NCI-H2081 treated with DMSO at 0.1 percent for 48 hours (cell line): ENCODE measurements at places on chromosomes 11 and 22.

GRCh38 chr11:12789054-12789453 lies 114.8 kb downstream of the TEAD1 start:
- DNase-seq, result no peak

GRCh38 chr11:112348480-112349029 lies 87.9 kb upstream of the PLET1 start:
- DNase-seq, result no peak

DNA sequence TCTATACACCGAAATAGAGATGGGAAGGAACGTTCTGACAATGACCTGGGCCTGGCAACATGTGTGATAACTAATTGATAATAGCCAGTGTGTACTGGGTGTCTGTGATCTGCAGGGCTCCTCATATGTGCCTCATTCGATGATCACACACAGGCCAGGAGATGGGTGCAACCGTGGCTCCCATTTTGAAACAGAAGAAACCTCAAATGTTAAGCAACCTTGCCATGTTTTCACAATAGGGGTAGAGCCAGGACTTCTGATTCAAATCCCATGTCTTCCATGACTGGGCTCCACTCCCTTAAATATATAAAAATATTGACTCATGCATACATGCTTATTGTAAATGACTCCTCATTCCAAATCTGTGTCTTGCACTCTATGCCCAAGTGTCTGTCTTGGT lies 11.1 kb downstream of the APOL3 start:
- DNase-seq, result no peak

DNA sequence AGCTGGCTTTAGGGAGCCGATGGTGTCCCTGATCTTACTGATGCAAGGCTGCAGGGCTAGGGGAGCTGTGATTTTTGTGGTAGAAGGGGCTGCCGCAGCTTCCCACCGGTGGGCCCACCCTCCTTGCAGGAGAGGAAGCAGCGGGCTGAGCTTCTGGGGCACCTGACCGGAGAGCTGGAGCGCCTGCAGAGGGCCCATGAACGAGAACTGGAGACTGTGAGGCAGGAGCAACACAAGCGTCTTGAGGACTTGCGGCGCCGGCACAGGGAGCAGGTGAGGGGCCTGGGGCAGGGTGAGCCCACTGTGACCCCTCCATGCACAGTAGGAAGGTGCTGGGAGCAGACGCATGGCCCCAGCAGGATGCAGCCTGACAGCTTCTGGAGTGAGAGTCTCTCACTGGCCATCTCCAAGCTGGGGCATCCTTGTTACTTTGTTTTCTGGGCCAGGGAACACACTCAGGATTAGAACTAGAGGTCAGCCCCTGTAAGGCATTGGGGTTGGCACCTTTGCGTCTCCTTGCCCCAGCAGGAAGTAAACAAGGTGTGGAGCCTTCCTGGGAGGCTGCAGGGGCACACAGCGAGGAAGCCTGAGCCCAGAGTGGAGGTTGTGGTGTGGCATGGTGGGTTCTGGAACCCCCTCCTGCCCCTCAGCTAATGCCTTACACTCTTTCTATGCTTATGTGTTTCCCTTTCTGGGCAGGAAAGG lies 66.7 kb downstream of the CEP164 start:
- DNase-seq, result no peak

- DNase-seq, result no peak
These were observed 26.9 kb downstream of the TAB1 start for GRCh38 chr22:39426380-39427043.

GRCh38 chr11:121254756-121255155 lies 37.8 kb upstream of the SC5D start:
- DNase-seq, result no peak

DNA sequence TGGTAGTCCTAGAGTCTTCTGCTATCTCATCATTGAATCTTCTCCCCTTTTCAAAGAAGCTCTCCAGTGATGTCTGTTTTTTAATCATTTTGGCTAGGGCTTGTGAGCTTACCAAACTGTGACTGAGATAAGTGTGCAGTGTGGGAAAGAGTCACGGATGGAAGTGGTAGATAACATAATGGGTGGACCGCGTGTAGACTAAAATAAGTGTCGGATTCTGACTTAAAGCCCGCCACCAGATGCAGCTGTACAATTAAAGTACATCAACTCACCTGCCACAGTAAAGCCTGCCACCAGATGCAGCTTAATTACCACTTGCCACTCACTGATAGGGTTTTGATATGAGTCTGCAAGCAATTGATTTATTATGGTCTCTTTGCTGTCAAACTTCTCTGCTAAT lies 581.5 kb downstream of the LRRC4C start:
- no peak for DNase-seq

GRCh38 chr11:125603207-125603606 lies 10.6 kb downstream of the STT3A start:
- DNase-seq, result no peak

GRCh38 chr11:34356913-34357700 lies 703 bp downstream of the ABTB2 start:
- no peak for DNase-seq

DNA sequence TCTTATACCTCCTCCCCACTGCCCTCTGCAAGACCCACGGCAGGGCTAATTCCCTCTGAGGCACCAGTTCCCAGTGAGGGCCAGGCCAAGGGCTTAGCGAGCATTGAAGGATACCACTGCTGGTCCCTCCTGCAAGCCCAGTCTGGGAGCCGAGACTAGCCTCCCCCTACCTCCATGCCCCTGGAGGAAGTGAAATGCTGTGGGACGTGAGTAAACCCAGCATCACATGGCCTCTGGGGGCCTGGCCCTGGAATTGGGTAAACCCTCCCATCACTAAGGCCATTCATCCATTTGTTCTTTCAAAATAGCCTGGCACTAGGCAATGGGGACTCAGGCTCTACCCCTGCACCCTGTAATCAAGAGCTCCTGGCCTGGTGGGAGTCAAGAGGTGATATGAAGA lies 24.7 kb downstream of the ARAP1 start:
- no peak for DNase-seq

DNA sequence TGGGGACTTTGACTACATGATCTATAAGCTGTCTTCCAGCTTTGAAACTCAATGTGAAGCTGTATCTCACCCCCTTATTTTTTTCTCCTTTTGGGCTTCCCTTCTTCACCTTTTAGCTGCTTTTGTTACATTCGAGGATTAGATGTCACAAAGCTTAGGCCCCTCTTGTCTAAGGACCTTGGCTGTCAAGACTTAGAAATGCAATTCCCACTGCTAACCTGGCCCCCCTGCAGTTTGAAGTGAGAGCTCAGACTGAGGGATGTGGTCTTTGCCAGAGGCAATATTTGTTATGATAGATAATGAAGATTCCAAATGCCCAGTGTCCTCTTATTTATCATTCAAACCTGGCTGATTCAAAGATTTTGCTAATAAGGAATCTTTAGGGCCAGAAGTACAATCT lies 128.3 kb downstream of the ARL14EP start:
- no peak for DNase-seq

DNA sequence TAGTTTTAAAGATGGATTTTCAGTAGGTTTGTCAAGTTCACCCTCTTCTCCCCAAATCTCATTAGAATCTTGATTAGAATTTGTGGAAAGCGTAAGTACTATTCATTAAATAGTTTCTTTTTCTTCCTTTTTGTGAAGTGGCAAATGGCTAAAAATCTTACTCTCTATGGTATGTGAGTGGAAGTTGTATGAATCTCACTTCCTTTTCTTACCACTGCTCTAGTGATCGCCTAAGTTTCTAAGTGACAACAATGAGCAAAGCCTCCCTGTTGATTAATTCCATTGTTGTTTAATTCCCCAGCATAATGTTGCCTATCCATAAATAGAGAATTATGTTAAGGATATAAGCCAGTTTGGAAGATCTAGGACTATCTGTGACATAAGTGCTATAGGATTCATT lies 82.7 kb downstream of the PGR start:
- DNase-seq, result no peak

GRCh38 chr11:62324731-62325556 lies 12.3 kb upstream of the ASRGL1 start:
- DNase-seq, result no peak

DNA sequence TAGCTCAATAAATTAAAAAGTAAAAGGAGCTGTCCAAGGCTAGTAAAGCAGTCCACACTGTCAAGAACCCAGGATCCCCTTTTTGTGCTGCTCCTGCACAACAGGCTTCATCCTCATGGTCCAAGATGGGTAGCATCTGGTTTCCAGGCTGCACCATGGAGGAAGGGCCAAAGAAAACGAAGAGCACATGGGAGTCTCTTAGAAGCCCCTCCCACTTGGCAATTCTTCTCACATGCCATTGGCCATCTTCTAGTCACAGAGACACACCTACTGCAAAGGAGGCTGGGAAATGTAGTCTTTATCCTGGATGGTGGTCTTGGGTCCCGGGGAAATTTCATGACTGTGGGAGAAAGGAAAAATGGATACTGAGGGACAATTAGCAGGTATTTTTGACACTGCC lies 37.8 kb downstream of the PRR5L start:
- DNase-seq, result no peak

GRCh38 chr11:4482445-4482844 lies at the start of gene OR52K1:
TSS of gene OR52K1 (plus strand) at chr11:4482646. CDS start at chr11:4488901, 6,255 bp downstream.
- no peak for DNase-seq

GRCh38 chr22:16954060-16954403 lies 54.0 kb downstream of the GAB4 start:
- DNase-seq, result no peak

- no peak for DNase-seq
These were observed 18.6 kb downstream of the LSP1 start for GRCh38 chr11:1871531-1871930.

DNA sequence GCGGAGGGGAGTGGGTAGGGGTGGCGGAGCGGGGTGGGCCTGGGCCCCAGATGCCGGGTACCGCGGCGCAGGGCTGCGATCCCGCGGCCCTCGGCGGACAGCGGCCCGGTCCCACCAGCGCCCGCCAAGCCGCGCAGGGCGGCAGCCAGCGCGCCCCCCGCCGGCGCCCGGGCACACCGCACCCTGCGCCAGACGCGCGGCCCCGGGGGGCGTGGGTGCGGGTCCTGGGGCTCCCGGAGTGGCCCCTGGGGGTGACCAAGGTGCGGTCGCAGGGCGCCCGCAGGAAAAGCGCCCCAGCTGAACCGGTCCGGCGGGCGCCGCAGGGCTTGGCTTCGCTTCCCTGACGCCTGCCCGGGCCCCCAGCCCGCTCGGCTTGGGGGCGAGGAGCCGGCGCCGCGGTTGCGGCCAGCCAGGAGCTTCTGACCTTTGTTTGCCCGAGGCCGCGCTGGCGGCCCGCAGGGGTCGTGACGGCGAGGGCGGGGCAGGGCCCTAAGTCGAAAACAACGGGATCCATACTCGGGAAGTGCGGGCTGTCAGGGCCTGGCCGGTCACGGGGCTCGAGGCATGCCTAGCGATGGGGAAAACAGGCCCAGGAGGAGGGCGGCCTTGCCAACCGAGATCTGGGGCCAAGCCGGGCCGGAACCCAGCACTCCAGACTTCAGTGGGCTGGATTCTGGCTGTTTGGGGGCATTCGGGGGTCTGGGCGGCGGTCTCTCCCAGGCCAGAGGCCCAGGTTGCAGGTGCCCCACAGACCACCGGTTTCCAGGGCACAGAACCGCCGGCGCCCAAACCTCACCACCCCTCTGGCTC lies 581 bp upstream of the AP5B1 start:
- DNase-seq, result no peak

- no peak for DNase-seq
These were observed 285.0 kb downstream of the TTC28 start for GRCh38 chr22:28394513-28395110.

GRCh38 chr11:17382046-17382728 lies 6.3 kb downstream of the KCNJ11 start:
- DNase-seq, result no peak

DNA sequence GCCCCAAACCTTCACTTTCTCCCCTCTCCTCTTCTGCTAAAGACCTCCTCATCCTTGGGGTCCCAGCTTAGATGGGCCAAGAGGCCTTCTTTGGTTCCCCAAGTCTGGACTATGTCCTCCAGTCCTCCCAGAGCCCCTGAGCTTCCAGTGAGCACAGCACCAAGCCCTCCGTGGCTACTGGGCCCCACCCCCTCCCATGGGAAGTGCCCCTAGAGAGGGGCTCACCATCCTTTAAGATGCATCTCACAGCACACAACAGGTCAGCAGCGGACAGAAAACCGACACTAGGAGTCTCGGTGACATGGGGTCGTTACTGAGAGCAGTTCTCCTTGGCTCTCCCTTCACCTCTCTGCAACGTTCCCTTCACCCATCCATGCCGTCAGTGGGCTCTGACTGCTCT lies 2.7 kb downstream of the LRRC32 start:
- no peak for DNase-seq

DNA sequence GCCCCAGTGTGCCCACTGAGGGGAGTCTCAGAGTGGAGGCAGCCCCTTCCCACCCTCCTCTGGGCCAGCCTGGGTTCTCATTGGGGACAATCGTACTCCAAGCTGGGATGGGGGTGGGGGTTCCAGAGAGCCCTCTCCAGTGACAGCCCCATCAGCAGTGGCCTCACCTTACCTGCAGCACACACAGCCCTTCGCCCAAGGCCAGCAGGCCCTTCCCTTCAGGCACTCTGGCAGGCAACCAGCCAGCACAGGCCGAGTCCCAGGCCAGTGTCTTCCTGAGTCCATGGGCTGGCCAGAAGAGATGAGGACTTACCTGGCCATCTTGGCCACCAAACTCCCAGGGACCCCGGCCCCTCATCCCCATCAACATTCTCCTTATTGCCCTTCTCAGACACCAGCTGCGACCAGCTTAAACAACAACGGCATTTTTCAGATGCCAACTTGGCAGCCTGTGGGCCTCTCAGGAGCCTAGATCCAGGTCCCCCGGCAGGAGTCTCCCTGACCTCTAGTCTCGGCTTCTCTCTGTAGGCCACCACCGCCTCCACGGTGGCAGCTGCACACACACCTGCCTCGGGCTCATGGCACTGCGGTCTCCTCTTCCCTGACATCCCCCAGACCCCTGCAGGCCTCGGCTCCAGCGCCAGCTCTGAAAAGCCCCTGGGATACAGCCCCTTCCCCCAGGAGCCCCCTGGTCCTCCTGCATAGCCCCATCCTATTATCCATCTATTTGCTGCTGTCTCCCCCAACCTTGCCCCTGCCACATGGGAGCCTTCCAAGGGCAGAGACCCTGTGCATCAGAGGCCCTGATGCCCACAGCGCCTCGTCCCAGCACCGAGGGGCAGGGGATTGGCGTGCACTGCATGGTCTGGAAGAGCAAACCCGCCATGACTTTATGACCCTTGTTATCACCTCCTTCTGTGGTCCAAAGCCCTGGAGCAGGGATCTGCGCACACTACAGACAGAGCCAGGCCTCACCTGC lies 111.2 kb upstream of the FGF3 start:
- no peak for DNase-seq

DNA sequence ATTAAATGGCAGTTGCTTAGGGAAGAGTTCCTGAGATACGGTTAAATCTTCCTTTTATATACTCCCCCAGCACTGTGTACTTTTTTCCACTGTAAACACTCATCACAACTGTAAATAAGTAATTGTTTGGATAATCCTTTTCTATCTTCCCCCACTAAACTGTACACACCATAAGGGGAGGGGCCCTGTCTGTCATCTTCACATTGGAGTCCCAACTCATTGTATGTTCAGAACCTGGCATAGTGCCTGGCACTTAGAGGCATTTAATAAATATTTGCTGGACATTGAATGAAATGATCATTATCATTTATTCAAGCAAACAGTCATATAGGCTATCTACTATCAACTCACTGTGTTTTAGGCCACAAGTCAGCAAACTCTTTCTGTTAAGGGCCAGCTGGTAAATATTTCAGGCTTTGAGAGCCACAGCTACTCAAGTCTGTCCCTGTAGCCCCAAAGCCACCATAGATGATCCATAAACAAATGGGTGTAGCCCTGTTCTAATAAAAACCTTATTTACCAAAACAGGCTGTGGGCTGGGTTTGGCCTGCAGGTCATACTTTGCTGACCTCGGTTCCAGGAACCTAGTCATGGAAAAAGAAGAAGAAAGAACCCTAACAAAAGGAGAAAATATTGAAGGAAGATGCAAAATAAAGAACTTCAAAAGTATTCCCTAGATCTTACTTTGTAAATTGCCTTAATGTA lies 70.0 kb downstream of the AMOTL1 start:
- DNase-seq, result no peak
